Motor neuron (in vitro differentiated cells): ENCODE measurements at places on chromosomes 1 and 21.
A peak's percentile ranks its signal among the peaks of the same experiment; 100 is the strongest.

- ATAC-seq, result peak; percentile 91
Observed at GRCh38 chr21:33588485-33589335, at the start of gene DONSON. DONSON (minus strand) TSS chr21:33588684; CDS start chr21:33588641, 43 bp downstream.

DNA sequence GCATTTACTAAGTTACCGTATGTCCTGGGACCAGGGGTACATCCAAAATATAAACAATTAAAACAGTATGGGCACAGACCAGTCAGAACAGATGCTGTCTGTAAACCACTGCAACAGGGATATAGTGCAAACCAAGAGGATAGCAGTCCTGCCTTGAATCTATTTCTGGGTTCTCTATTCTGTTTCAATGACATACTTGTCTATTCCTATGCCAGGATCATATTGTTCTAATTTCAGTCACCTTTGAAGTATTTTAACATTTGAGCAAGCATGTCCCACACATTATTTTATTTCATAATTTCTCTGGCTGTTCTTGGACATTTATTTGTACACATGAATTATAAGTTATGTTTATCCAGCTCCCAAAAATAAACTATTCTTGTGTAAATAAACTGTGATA, 28.2 kb upstream of the SYDE2 start:
- ATAC-seq, result no peak

- no peak for ATAC-seq
Observed at GRCh38 chr1:221527302-221527701, 214.6 kb downstream of the DUSP10 start.

DNA sequence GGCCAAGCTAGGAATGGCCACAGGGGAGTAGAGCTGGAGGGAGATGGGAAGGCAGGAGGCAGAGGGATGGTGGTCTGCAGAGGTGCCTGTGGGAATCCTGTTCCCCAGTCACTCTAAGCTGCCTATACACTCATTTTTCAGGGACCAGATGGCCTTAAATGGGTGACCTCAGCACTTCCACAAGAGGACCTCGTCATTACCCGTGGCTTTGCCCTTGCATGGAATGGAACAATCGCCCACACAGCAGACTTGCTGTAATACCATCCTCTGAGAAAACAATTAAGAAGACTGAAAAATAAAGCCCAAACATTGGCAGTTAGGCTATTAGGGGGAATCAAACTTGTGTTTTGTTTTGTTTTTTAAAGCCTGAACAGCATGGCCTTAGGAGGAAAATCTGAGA, 12.9 kb upstream of the TNN start:
- ATAC-seq, result no peak

- ATAC-seq, result no peak
Observed at GRCh38 chr1:201555593-201555945, 16.6 kb downstream of the NAV1 start.
